Hair follicular keratinocyte (primary cell): ENCODE measurements at places on chromosomes 5 and 9. TPM values are rescaled to one million over a fixed set of nuclear protein-coding genes. Genes with fewer than 3 reads are reported as not detected.

The FBXO4 gene
- 12.3 and 12.7 TPM in 2 replicates for total RNA-seq

The ANKRD31 gene
- total RNA-seq: under 0.01 TPM in 1 of 2 replicates, not detected in the other

The TMEM8B gene
- 1.1 and 3.7 TPM in 2 replicates for total RNA-seq

The OR1K1 gene
- not detected in 2 replicates for total RNA-seq

The CCDC180 gene
- total RNA-seq: 0.39 and 1.8 TPM in 2 replicates

The ANKRD34B gene
- not detected in 2 replicates for total RNA-seq

The NXNL2 gene
- total RNA-seq: 0.08 and 0.23 TPM in 2 replicates

The B4GALT7 gene
- total RNA-seq: 34.1 and 40.7 TPM in 2 replicates

The TRIM36 gene
- 1.7 and 3.7 TPM in 2 replicates for total RNA-seq
